NCI-H446 treated with DMSO at 0.1 percent for 48 hours (cell line): ENCODE measurements at places on chromosomes 12 and 14.

DNA sequence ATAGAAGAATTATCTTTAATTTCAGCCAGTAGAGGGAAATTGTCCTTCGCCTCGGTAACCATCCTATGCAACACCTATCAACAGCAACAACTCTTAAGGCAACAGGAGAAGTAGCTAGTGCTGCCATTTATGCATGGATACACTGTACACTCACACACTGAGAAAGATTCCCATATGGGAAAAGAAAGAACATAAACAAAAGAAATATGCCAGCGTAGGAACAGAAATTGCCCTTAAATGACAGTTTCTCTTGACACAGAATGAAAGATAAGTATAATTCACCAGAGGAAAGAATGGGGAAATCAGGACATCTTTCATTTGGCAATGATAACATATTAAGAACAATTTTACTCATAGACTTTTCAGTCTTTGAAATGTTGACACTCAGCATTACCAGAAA is 466.9 kb downstream of the BCAT1 start:
- DNase-seq = no peak

- no peak for DNase-seq
Observed at GRCh38 chr12:24979329-24979728, 30.4 kb upstream of the BCAT1 start.

DNA sequence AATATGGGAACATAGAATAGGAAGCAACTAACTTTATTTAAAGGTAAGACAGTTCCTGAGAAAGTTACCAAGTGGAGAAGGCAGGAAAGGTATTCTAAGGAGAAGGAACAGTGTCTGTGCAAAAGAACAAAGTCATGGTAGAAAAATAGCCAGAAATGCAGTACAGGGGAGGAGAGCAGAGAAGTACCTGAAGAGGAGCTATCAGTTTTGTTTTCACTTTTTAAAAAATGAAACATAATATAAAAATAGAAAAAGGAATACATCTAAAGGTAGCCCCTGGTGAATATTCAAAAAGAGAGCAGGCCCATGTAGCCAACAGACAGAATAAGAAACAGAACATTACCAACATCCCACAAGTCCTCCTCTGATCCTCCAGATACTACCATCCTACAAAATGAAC is 408.7 kb downstream of the ADAMTS20 start:
- DNase-seq = no peak

DNA sequence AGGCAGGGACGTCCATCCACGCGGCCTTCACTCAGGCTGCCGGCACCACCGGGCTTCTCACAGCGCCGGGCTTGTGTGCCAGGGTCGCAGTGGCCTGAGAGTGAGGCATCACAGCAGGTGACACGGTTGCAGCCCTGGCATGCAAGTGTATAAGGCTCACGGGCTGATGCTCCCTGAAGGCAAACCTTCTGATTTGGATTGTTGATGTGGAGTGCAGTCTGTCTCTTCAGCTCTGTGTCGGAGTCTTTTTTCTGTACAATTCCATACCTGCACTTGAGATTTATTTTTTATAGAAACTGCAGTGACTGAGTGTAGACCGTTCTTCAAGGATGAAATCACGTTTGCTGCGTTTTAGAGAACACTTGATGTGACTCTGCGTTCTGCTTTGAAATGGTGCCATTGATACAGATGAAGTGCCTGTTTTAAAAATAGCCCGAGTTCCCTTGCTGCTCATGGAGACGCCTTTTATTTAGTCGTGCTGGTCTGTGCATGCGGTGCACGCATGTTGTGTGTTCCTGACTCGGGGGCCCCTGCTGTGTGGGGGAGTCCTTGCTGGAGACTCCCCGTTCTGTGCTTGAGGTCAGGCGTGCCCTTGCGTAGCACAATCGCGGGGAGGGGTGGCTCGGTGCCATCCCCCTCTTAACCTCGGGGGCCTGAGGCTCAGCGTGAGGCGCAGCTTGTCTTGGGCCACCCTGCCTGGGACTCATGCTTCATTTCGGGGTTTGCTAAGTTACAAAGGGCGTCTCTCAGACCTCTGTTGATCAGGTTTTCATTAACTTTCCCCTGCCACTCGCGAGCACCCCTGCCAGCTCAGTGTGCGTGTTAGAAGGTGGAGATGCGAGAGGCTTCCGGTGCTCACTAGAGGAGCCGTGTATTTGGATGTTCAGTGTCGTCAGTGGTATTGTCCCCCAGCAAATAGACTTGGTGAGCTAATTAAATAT is 21.6 kb upstream of the AMN start:
- DNase-seq = no peak
